Glomerular endothelial cell (primary cell): ENCODE measurements at places on chromosomes 13 and 19.
A peak's percentile ranks its signal among the peaks of the same experiment; 100 is the strongest.

- DNase-seq: peak; percentile 72
Measured at GRCh38 chr19:37361994-37362393, 8.9 kb upstream of the ZNF527 start.

- DNase-seq: no peak
Measured at GRCh38 chr19:370641-371330, 26.2 kb upstream of the MIER2 start.

DNA sequence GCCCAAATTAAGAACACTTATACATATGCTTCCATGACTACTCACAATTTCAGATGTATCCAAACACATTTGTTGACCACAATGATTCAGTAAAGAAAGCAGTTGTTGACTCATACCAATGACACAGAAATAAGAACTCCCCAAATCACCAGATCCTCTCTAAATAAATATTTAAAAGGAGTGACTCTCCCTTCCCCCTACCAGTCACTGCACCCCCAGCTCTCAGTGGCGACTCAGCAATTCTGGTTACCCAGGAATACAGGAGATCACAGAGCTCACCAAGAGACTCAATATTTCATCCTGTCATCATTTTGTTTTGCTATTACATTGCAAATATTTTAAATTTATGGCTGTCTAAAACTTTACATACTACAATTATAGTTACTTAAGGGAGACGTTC lies 131.5 kb downstream of the RGCC start:
- no peak for DNase-seq

- no peak for DNase-seq
Measured at GRCh38 chr19:49475995-49476880, 2.2 kb downstream of the FLT3LG start.

DNA sequence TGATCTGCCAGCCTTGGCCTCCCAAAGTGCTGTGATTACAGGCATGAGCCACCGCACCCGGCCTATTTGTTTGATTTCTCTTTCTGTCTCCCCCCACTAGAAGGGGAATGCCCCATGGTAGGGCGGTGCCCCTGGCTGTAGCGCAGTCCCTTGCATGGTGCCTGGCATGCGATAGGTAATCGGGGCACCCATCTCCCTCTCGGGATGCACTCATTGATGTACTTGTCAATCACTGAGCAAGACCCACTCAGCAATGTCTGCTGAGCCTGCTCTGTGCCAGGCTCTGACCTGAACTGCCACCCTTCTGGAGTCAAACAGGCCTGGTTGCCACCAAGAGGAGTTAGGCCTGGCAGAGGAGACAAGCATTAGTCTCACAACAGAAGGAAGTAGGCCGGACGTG lies 19.8 kb downstream of the DNM2 start:
- no peak for DNase-seq

DNA sequence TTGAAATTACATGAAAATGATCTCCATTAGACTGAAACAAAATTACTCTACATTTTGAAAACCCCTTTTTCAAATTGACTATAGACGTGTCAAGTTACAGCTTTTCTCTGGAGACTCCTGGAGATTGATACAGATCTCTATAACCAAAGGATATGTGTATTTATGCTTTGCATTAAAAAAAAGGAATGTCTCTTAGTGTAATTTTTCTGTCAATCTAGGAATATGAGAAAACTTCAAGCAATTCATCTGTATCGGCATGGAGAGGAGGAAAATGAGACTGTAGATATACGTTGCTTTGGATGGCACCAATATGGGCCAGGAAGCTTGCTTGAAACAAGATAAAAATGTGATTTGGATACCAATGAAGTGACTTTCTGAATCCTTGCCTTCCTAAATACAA lies 286.6 kb downstream of the PCDH9 start:
- no peak for DNase-seq

DNA sequence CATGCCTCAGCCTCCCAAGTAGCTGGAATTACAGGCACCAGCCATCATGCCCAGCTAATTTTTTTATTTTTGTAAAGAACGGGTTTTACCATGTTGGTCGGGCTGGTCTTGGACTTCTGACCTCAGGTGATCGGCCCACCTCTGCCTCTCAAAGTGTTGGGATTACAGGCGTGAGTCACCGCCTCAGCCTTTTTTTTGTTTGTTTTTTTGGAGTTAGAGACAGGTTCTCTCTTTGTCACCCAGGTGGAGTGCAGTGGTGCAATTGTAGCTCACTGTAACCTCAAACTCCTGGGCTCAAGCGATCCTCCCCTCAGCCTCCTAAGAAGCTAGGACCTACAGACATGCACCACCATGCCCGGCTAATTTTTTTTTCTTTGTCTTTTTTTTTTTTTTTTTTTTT lies 15.6 kb upstream of the NOTCH3 start:
- no peak for DNase-seq

- DNase-seq: no peak
Measured at GRCh38 chr13:113034451-113035212, 65.6 kb downstream of the MCF2L start.

- DNase-seq: no peak
Measured at GRCh38 chr13:81117416-81117815, 776.5 kb upstream of the SPRY2 start.

GRCh38 chr19:2302319-2303210 lies 5.4 kb downstream of the LINGO3 start:
- DNase-seq: no peak

GRCh38 chr13:28573595-28574373 lies 78.9 kb upstream of the FLT1 start:
- DNase-seq: no peak

DNA sequence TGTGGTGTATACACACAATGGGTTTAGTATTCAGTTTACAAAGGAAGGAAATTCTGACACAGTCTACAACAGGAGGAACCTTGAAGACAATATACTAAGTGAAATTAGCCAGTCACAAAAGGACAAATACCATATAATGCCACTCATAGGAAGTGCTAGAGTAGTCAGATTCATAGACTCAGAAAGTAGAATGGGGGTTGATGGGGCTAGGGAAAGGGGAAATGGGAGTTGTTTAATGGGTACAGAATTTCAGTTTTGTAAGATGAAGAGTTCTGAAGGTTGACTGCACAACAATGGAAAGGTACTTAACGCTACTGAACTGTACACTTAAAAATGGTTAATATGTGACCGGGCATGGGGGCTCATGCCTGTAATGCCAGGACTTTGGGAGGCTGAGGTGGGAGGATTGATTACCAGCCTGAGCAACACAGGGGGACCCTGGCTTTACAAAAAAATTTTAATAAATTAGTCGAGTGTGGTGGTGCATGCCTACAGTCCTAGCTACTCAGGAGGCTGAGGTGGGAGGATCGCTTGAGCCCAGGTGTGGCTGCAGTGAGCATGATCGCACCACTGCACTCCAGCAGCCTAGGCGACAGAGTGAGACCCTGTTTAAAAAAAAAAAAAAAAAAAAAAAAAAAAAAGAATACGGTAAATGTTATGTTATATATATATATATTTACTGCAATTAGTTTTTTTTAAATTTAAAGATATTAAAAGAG lies 45.0 kb downstream of the SLC15A1 start:
- DNase-seq: no peak

GRCh38 chr13:114124921-114125320 lies 7.5 kb downstream of the RASA3 start:
- DNase-seq: no peak

- no peak for DNase-seq
Measured at GRCh38 chr19:54096617-54097106, 3.9 kb downstream of the OSCAR start.

DNA sequence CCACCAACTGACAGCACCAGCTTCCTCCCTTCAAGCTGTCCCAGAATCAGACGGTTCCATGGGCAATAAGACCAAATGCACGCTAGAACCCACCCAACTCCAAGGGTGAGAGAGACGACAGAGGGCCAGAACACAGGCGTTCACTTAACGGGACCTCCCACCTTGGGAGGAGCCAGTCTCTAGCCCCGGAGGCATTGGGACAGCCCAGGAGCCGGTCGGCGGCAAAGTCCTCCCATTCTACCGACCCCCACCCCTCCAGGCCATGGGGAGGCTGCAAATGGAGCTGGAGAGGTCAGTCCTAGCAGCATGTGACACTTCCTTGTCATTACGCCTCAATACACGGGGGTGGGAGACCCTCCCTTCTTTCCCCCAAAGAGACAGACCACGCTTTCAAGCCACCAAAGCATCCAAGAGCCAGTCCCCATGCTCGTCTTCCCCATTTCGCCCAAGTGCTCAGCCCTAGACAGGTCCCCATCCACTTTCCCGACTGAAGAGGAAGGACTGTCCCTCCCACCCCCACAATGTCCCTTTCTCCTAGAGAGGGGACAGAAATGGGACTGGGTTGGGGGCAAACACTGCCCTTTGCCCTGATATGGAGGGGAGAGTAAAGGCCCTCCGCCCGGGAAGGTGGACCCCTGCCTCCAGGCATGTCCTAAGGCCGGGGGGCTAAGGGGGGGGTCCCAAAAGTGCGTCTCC lies 964 bp downstream of the KHSRP start:
- no peak for DNase-seq

DNA sequence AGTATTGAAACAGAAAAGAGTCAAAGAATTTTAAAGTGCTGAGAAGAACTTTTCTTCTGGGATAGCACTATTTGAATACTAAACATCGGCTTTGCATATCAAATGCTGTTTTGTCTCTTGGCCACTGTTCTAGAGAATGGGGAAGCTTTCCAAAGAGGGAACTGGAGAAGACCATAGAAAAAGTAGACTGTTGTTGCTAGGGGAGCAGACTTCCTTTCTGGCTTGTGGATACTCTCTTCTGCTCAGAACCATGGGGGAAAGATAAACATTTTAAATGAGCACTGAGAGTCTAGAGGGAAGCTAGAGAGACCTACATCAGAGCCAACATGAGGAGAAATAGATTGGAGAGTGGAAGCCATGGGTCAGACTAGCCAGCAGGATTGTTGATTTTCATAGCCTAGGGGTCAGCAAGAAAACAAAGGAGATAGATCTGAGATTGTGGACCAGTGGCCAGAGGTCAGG lies 315.7 kb downstream of the KCTD12 start:
- no peak for DNase-seq

DNA sequence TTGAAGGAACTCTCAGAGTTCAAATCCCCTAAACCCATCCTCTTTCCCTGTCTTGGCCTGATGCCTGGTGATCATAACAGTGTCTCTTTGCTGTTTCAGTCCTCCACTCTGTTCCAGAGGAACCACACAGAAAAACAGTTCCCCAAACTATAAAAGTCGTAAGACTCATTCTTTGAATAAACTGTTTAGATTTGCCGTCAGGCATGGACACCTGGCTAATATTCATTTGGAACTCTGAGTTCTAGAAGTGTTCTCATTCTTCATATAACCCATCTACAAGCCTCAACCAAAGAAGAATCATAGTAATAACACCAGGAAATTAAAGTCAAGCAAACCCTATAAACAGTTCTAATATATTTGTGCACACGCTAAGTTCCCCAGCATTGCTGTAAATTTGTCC lies 37.7 kb upstream of the ABCC4 start:
- no peak for DNase-seq

DNA sequence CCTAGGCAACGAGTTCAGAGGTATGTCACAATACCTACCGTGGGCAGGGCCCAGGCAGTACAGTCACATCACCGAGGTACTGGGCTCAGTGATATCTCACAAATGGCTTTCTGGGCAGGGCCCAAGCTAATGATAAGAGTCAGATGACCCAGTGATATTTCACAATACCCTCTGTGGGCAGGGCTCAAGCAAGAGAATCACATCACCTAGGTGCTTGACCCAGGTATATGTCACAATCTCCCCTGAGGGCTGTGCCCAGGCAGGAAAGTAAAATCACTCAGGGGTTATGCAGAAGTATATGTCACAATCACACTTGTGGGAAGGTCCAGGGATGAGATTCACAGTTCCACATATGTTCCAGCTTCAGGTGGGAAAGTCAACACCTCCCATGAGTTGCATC lies 45.3 kb downstream of the ZNF729 start:
- no peak for DNase-seq

- no peak for DNase-seq
Measured at GRCh38 chr19:21699197-21699596, 68.2 kb downstream of the ZNF100 start.

DNA sequence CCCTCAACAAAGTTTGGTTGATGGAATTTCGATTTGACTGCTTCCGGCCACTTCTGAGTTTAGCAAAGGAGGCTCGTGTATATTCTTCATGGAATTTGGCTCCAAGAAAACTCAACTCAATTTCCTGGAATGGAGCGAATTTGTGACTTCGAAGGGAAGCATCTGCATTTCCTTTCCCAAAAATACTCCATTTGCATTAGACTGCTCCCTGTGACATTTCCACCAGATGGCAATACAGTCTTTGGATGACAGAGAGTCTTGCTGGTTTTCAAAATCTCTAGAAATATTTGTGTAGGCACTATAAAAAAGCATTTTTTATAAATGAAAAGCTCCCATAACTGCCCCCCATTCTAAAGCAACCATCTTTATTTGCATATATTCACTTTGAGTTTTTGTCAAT lies 4.1 kb downstream of the C1QTNF9 start:
- DNase-seq: no peak

DNA sequence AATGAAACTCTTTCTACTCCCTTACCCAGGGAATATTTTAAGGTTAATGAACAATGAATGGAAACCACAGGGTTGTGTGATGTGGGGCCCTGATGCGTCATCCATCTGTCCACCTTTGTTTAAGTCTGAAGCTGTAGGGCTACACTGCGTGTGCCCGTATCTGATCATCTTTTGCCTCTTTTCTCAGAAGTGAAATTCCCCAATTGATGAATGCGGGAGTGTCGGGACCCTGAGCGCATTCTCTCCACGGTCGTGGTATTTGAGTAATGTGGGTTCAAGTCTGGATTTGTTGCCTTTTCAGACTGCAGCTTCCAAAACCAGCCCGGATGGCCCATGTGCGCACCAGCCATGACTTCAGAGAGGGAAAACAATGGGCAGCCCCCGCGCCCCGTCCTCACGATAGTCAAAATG lies 112.3 kb downstream of the COL4A2 start:
- no peak for DNase-seq

DNA sequence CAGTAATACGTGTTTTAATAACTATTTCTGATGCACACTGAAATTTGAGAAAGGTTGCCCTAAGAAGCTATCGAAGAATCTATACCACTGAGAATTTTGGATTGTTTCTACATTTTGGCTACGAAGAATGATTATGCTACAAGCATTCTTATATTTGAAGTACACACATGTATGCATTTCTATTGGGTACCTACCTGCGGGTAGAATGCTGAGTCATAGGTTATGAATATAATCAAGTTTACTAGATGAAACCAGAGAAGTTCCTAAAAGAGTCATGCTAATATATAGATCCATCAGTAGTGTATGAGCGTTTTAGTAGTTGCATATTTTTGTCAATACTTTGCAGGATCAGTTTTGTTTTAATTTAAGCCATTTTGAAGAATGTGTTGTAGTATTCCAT lies 62.0 kb upstream of the PCDH20 start:
- no peak for DNase-seq
